ENCODE measurements at places on chromosomes 1 and 21.

DNA sequence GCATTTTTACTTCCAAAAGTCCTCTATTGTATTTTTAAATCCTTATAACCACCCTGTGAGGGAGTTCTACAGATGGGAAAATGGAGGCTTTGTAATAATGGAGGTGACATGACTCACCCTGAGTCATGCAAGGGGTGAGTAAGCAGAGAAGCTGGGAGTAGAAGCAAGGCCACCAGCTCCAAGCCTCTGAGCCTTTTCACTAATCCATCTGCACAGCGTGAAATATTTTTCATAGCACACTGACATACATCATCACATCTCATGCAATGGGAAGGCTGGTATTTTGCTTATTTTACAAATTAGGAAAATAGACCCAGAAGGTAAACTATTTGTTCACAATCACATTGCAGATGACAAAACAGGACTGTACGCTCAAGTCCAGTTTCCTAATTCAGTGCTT lies 96.9 kb downstream of the KCNH1 start:
- DNase-seq, result no peak

- DNase-seq, result no peak
Observed at GRCh38 chr1:81439046-81439823, 361.5 kb upstream of the ADGRL2 start.

DNA sequence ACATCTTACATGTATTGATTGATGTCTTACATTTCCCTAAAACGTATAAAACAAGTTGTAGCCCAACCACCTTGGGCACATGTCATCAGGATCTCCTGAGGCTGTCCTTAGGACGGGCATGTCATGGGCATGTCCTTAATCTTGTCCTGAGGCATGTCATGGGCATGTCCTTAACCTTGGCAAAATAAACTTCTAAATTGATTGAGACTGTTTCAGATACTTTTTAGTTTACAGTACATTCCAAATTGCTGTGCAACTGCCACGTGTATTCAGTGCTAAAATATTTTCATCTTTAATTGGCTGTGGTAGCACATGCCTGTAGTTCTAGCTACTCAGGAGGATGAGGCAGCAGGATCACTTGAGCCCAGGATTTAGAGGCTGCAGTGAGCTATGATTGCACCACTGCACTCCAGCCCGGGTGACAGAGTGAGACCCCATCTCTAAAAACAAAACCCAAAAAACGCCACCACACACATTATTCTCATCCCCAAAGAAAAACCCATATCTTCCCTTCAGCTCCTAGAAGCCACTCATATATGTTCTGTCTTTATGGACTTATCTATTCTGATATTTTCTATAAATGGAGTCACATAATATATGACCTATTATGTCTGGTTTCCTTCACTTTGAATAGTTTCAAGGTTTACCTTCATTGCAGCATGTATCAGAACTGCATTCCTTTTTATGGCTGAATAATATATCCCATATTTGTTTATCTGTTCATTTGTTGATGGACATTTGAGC lies 96.0 kb upstream of the BTG3 start:
- DNase-seq, result no peak

DNA sequence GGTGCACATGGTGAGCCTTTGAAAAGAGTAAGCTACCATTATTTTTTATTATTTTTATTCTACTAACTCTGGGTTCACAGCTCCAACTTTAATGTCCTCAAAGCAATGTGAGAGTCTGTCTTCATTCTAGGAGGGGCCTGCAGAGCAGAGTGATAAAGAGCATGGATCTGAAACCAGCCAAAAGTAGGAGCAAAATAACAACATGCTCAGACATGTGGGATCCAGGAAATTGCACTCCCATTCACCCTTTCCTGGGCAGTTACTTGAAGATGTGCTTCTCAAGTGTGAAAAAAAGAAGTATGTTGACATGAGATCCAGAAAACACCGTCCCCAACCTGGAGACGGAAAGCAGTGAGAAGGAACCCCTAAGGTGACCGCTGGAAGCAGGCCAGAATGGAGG lies 8.7 kb upstream of the LIN28A start:
- DNase-seq, result no peak

DNA sequence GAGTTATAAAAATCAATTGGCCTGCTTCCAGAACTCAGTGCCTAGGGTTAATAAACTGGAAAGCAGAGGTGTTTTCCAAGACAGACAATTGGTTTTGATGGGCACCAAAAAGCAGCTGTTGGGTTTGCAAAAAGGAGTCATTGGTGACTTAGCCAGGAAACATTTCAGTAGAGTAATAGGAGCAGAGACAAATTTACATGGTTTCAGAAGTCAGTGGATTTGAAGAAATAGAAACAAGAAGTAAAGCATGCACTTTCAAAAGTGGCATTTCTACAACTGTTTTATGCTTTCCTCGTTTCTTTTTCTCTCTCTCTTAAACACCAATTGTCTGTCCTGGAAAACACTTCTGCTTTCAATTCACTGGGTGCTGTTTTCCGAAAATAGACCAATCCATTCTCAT lies 87.8 kb downstream of the GLUL start:
- no peak for DNase-seq

GRCh38 chr1:226181996-226182714 lies 4.4 kb downstream of the ACBD3 start:
- no peak for DNase-seq

DNA sequence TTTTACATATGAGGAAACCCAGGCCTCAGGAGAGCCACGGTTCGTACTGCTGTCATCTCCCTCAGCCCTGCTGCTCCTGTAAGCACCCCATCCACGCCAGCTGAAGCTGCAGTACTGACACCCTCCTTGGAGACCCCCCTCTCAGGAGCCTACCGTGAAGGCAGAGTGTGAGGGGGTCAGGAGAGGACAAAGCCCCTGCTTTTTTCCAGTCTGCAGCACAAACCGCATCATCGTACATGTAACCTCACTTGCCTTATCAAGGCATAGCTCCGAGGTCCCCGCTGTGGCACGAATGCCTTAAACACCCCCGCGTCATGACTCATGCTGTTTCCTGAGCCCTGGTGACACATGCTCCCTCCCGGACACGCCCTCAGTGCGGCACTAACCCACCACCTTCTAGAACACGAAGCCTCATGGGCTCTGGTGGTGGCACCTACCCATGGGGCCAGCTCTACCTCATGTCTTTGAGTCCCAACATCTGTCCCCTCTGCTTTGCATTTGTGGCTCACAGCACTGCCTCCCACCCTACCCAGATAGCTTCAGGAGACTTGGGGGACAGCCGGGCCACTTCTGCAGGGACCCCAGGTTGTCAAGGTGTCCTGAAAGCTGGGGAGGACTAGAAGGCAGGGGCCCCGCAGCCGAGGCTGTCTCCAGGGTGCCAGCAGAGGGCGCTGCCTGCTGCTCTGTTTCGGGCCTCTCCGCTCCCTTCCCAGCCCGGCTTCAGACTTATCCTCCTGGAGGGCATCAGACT lies 4.9 kb downstream of the SH3BGRL3 start:
- peak; percentile 85 for DNase-seq

GRCh38 chr1:8247811-8248436 lies 70.0 kb upstream of the SLC45A1 start:
- no peak for DNase-seq

DNA sequence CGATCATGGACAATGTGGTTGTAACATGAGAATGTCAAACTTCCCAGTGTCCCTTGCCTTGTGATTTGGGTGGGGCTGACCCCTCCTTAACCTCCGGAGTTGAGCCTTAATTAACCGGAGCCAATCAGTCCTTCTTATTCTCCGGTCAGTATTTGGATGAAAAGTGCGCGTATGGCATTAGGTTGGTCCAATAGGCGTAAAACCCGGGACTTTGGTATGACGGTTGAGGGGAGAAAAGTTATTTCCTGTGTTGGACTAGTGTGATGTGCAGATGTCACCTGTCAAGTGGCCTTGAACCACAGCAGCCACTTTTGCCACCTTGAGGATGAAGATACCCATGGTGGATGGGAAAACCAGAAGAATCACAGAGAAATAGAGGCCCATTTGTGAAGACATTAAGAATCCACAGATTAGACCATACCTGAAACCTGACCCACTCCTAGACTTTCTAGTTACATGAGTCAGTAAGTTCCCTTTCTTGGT lies 5.1 kb downstream of the PAFAH2 start:
- DNase-seq, result no peak

GRCh38 chr1:59008599-59009347 lies 224.9 kb upstream of the JUN start:
- no peak for DNase-seq

- DNase-seq, result no peak
Observed at GRCh38 chr1:88503646-88504045, 180.4 kb upstream of the PKN2 start.

- DNase-seq, result no peak
Observed at GRCh38 chr1:56028244-56028643, 551.1 kb downstream of the PLPP3 start.

DNA sequence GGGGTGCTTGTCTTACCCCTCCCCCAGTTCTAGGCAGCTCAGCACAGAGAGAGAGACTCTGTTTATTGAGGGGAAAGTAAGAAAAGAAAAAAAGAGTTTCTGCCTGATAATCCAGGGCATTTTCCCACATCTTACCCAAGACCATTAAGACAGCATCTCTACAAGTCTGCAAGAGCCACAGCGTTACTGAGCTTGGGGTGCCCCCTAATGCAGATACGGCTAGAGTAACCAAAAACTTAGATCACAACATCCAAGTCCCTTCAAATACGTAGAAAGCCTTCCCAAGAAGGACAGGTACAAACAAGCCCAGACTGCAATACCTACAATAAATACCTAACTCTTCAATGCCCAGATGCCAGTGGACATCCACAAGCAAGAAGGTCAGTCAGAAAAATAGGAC lies 6.2 kb upstream of the TEX50 start:
- no peak for DNase-seq

GRCh38 chr1:20430355-20431175 lies 55.4 kb downstream of the CAMK2N1 start:
- peak; percentile 23 for DNase-seq

DNA sequence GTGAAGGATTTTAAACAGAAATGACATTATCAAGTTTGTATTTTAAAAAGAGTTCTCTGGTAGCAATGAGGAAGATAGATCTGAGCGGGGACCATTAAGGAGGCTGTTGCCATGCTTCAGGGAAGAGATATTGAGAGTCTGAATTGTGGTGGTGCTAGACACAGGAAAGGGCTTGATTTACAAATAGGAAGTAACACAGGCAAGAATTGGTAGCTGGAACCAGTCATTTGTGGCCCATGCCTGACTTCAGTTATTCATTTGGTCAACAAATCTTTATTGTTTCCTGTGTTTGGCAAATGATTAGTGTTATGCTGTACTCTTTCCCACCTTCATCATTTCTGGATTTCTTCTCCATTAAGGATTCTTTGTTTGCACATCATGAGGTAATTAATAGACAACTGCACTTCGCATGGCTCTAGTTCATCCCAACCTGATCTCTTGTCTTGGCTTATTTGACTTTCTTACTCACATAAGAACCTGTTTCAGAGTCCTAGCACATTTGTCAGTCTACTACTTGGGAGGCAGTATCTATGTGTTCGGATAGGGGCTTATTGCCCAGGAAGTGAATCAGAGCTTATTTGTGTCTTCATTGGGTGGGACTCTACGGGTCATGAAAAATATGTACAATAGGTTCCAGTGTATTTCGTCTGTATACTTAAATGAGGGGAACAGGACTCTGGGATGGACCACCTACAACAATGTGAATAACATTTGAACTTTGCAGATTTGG lies 32.3 kb downstream of the EEIG2 start:
- DNase-seq, result no peak

DNA sequence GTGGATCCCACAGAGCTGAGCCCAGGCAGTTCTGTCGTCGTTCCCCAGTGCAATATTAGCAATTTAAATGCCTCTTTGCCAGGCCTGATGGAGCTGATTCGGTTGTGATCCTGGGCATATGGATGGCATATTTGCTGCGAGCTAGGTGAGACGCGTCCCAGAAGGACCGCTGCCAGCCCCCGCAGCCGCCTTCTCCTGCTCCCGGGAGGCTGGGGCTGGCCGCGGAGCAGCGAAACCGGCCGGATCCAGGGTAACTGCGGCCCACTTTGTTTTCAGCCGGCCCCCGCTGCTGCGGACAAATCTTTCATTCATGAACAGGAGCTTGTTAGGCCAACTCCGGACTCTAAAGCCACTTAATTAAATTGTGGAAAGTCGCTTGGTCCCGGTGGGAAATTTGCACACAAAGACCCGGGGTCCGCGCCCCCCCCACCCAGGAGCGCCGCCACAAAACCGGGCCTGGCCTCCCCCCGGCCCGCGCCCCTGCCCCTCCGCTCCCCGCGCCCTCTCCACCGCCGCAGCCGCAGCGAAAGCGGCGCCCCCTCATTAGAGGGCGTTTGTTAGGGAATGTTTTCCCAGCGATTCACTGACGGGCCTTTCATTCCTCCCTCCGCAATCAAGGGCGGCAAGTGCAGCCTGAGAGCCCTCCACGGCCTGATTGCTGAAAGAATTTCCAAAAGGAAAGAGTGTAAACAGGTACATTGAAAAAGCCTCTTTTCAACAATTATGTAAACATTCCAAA lies 383.3 kb downstream of the RRAGC start:
- DNase-seq, result no peak

DNA sequence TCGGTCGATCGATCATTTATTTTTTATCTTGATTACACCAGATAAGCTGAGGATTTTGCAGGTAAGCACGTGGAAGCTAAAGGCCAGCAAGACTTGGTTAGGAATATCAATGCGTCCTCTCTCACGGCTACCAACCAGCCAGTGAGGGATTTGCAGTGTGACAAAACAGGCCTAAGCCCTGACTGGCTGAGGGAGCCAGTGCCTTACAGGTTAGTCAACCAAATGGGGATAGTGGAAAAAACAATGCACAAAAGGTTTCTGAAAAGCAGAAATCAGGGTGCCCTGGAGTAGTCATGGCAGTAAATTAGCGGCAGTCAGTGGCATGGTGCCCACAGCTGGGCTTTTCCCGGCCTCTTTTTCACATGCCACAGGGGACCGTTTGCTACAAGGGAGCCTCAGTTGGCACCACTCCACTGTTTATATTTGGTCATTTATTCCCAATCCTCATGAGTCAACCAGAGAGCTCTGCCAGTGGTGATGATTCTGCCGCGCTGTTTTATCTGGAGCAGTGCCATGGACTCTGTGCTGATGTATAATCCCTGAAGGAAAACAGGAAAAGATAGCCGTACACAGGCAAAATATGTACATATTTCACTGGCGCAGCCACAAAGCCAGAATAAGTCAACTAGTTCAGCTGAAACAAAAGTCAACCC lies 167.6 kb downstream of the RHOU start:
- DNase-seq, result no peak

- no peak for DNase-seq
Observed at GRCh38 chr1:26281091-26281958, 1.4 kb downstream of the SH3BGRL3 start.

GRCh38 chr1:21818656-21819055 lies 6.6 kb downstream of the LDLRAD2 start:
- DNase-seq, result peak; percentile 2

GRCh38 chr1:238681021-238681420 lies 705.3 kb upstream of the CHRM3 start:
- DNase-seq, result no peak

GRCh38 chr21:35268817-35269216 lies 219.7 kb upstream of the RUNX1 start:
- no peak for DNase-seq

GRCh38 chr1:210437111-210437510 lies 108.4 kb downstream of the HHAT start:
- DNase-seq, result no peak

DNA sequence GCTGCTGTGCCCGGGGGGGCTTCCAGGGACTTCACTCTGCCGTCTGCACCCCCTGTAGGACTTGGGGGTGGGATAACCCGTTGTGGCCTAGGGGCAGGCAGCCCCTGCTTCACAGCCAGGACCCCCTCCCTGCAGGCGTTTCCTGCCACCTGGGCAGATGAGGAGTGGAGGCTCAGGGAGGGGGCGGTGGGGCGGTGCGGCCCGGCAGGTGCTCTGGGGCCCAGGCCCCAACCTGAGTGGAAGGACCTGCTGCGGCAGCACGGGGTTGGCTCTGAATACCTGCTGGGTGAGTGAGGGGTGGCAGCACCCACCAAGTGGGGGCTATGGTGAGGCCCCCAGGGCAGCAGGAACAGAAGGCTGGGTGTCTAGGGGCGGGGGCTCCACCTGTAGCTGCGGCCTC lies 78.6 kb upstream of the TTC34 start:
- no peak for DNase-seq

Data from activated CD8-positive, alpha-beta memory T cell treated with anti-CD3 and anti-CD28 coated beads for 48 hours (primary cell).